ENCODE measurements at places on chromosomes 6 and 20.

GRCh38 chr20:31685853-31686643, 36.6 kb downstream of the BCL2L1 start:
- DNase-seq, result no peak

DNA sequence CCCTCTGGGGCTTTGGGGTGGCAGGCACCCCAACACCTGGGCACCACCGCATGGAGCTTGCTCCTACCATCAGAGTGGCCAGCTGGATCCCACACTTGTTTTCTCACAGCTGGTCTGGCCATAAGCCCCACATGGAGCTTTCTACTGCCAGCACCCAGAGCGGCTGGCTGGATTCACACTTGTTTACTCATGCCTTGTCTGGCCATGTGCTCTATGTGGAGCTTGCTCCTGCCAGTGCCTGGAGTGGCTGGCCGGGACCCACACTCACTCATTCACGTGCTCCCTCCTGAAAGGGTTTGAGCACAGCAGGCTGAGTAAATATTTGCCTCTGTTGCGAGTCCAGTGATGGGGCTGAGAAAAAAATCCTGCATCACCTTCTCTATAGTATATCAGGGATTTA, 487.0 kb downstream of the CD109 start:
- DNase-seq, result no peak

GRCh38 chr6:68235326-68235784, 399.7 kb upstream of the ADGRB3 start:
- DNase-seq, result no peak

- DNase-seq, result no peak
Measured at GRCh38 chr6:3102875-3103274, 15.6 kb upstream of the BPHL start.

- no peak for DNase-seq
Measured at GRCh38 chr6:79946272-79947190, 822 bp downstream of the ELOVL4 start.

DNA sequence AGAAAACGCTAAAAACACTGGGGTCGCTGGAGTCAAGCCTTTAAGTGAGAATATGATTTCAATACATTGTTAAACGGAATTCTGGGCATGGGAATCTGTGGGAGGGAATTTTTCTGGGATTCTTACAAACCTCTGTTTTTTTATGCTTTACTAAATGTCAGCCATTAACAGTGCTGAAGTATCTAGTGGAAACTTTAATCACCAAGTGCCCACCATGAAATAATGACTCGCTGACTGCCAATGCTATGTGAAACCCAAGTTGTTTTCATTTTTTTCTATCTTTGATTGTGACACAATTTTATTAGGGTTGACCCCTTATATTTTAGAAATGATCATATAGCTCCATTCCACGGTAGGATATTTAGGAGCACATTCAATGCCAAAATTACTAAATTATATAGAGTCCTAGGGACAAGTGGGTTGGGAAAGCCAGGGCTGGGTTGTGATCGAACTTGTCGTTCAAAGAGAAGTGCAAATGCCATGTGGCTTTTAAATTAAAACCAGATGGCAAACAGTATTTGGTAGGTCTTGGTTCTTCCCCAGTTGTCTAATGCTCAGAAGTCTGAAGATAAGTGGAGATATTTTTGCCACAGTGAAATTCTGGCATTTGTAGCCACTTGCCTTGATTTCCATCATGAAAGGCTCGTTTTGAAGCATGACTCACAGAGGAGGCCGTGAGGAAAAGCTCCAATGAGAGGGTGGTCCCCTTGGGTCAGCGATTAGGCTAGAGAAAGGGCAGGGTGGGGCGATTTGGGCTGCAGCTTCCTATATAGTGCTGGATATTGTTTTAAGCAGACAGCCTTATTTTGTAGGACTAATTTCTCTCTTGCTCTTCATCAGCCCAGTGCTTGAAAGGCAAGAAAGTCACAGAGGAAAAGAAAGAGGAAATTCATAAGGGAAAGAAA, 254.4 kb upstream of the JAG1 start:
- no peak for DNase-seq

DNA sequence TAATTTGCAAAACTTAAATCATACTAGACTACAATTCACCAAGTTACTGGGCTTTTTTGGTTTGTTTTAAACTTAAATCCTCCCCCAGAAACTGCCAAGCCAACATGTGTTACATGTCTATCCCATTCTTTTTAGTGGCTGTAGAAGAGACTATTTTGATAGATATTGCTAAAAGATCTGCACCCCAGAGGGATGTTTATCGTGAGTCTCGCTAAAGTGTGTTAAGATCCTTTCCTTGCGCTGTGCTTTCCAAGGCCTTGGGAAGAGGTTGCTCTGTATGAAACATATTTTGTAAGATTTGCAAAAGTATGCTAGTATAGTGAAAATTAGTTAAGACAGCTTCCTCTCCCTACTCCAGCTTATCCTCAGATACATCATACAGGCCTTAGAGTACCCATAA, 63.0 kb downstream of the GPX5 start:
- DNase-seq, result no peak

GRCh38 chr6:14451594-14452374, 334.2 kb downstream of the CD83 start:
- DNase-seq, result no peak

- no peak for DNase-seq
Measured at GRCh38 chr20:17712708-17713107, 12.9 kb downstream of the BANF2 start.

- DNase-seq, result no peak
Measured at GRCh38 chr6:37650071-37650481, 47.6 kb downstream of the MDGA1 start.

GRCh38 chr6:16270178-16270794, 31.9 kb downstream of the GMPR start:
- no peak for DNase-seq

GRCh38 chr6:29319931-29320330, 18.4 kb downstream of the OR14J1 start:
- DNase-seq, result no peak

- no peak for DNase-seq
Measured at GRCh38 chr6:77298283-77298682, 165.0 kb downstream of the HTR1B start.

- no peak for DNase-seq
Measured at GRCh38 chr6:22526736-22527135, 42.6 kb upstream of the HDGFL1 start.

DNA sequence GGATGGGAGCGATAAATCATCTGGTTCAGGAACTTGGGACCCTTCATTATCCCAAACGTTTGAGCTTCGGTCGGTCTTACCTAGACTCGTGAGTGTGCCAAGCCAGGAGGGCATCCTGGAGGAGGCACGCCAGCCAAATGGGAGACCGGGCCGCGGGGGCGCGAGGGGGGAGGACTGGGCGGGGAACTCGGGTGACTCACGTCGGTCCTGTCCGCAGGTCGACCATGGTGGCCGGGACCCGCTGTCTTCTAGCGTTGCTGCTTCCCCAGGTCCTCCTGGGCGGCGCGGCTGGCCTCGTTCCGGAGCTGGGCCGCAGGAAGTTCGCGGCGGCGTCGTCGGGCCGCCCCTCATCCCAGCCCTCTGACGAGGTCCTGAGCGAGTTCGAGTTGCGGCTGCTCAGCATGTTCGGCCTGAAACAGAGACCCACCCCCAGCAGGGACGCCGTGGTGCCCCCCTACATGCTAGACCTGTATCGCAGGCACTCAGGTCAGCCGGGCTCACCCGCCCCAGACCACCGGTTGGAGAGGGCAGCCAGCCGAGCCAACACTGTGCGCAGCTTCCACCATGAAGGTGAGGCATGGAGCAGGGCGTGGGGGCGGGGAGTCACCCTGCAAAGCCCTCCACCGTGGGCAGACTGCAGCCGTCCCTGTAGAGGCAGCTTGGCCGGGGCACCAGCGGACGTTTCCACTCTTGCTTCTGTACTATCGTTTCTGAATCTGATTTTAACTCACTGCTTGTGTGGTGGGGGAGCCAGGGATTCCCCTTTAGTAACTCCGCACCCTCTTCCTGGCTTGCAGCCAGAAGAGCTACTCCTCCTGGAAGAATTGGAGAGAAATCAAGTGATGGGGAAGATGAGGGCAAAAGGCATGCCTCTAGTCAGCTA, 2.7 kb downstream of the BMP2 start:
- DNase-seq, result no peak

GRCh38 chr6:162857326-162857725, 129.6 kb downstream of the PACRG start:
- DNase-seq, result no peak

- no peak for DNase-seq
Measured at GRCh38 chr6:53090576-53090975, 25.4 kb downstream of the FBXO9 start.

- DNase-seq, result no peak
Measured at GRCh38 chr20:17808357-17808756, 108.6 kb downstream of the BANF2 start.

DNA sequence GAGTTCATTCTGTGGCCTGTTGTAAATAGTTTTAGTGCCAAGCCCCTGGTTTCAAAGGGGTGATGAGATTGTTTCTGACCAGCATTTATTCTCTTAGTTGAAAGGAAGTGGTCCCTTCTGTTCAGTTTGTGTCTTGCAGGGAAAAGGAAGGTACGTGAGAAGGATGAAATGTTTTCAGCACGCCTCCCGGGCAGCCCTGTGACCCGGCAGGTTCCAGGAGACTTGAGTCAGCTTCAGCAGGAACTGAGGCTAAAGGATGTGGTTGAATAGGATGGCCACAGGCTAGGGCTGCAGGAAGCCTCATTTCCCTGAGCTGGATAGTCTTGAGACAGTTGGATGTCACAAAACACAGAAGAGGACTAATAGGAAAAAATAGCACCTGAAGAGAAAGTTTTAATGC, 132.4 kb upstream of the SYNDIG1 start:
- DNase-seq, result no peak

DNA sequence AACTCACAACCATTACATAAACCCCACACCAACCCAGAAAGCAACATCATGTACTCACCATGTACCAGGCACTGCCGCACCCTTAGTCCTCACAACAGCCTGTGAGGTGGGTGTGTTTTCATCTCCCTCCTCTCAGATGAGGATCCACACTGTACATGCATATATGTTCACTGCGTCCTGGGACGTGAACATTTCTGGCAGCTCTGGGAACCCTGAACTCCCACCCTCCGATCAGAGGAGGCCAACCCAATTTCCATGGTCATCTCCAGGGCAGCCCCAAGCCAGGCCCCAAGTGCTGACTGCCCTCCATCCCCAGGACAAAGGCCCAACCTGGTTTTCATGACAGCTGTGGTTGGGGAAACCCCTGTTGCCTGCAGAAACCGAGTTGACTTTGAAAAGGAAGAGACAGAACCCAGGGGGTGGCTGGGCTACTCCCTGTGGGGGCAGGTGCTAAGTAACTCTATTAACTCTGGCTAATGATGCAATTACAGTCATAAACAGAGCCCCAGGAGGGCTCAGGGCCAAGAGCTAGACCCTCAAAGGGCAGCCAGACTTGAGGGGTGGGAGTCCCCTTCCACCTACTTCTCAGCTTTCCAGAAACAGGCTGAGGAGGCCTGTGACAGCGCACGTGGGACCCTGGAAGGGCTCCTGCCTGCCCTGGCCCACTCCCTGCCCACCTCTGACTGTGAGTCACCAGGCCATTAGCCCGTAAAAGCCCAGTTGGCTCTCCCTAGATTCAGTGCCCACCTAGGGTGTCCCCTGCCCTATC, 2.6 kb downstream of the TFEB start:
- peak; percentile 44 for DNase-seq

- DNase-seq, result no peak
Measured at GRCh38 chr6:112041535-112041934, 12.4 kb upstream of the CCN6 start.

GRCh38 chr6:129485746-129486145, 224.2 kb downstream of the ARHGAP18 start:
- DNase-seq, result no peak

DNA sequence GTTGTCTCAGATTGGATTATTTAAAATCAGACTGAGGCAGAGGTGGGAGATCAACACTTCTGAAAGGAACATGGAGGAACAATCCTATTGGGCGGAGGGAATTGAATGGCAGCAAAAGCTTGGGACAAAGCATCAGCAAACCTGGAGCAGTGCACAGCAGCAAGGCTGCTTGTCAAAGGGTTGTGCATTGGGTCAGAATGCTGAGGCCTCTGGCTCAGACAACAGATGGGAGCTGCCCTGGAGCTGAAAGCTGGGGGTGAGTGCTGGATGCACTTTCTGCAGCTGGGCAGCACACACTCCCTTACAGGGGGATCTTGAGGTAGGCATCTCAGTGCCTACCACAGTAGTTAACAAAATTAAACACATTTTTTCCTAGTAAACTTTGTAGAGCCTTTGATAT, 634.4 kb upstream of the MMS22L start:
- no peak for DNase-seq

Data from activated CD8-positive, alpha-beta memory T cell treated with anti-CD3 and anti-CD28 coated beads for 4 hours (primary cell).